ENCODE measurements at places on chromosomes 2 and 18. TPM values are rescaled to one million over a fixed set of nuclear protein-coding genes. Genes with fewer than 3 reads are reported as not detected.

The ZAP70 gene
- 0.53 TPM for total RNA-seq

The UGT1A10 gene
- not detected for total RNA-seq

The CPO gene
- not detected for total RNA-seq

The CD302 gene
- 5.2 TPM for total RNA-seq

The PRKAG3 gene
- total RNA-seq: not detected

The CCDC178 gene
- 8.2 TPM for total RNA-seq

The VRK2 gene
- total RNA-seq: 39.2 TPM

The LRATD1 gene
- total RNA-seq: 3.8 TPM

The SERPINB5 gene
- not detected for total RNA-seq

The TMEM17 gene
- 1.4 TPM for total RNA-seq

The LONRF2 gene
- total RNA-seq: not detected

The SLC8A1 gene
- 0.34 TPM for total RNA-seq

The PID1 gene
- total RNA-seq: 0.53 TPM

The POTEE gene
- total RNA-seq: not detected

The ZNF407 gene
- 7.1 TPM for total RNA-seq

The RAMP1 gene
- total RNA-seq: not detected

Data from mammary microvascular endothelial cell (primary cell).